Thyroid gland (tissue), 4 donors: ENCODE measurements at places on chromosomes 5 and 9.

- peak; percentile 98 for DNase-seq
Observed at GRCh38 chr5:140700177-140701144, at the start of gene ZMAT2. ZMAT2 (plus strand) TSS chr5:140700447; CDS start chr5:140700461, 14 bp downstream.

GRCh38 chr5:1193591-1193985 lies 7.8 kb upstream of the SLC6A19 start:
- DNase-seq: no peak

GRCh38 chr5:143197260-143197656 lies 206.2 kb downstream of the NR3C1 start:
- DNase-seq: no peak

DNA sequence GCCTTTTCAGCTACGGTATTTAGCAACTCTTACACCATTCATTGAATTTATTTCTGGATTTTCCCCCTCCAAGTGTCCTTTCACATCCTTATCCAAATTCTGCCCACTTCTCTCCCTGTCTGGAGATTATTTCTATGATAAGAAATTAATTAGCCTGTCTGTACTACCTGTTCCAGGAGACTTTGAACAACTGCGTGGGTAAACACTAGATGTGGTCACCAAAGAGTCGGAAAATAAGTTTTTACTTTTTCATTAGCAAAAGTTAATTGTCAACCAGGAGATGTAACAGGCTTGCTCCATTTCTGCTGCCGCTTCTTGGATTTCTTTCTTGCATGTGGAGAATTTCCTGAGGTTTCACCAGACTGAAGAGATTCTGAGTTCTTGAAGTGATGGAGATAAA lies 14.0 kb downstream of the SLC1A1 start:
- no peak for DNase-seq

- DNase-seq: no peak
Observed at GRCh38 chr9:114757984-114758383, 47.9 kb downstream of the TNFSF15 start.

GRCh38 chr9:132365986-132366385 lies 11.2 kb upstream of the SETX start:
- no peak for DNase-seq

- no peak for DNase-seq
Observed at GRCh38 chr9:73838871-73839270, 658.3 kb upstream of the RORB start.
